DMS79 (cell line): ENCODE measurements at places on chromosomes 16 and 17.

DNA sequence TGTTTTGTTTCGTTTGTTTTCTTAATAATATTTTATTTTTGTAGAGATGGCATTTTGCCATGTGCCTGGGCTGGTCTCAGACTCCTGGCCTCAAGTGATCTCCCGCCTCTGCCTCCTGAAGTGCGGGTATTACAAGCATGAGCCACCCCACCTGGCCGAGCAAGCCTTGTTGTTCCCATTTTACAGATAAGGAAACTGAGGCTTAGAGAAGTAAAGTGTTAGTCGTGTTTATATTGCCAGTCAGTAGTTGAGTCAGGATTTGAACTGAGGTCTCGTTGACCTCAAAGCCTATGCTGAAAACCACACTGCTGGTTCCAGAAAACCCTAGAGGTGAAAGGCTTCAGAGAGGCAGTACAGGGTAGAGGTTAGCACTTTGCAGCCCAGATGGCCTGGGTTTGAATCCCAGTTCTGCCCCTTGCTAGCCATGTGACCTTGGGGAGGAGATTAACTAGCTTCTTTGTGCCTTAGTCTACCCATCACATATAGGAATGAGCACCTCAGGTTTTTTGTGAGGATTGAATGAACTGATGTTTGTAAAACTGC, 102.0 kb downstream of the ABCC6 start:
- no peak for DNase-seq

- no peak for DNase-seq
Measured at GRCh38 chr17:36749493-36749892, 148.1 kb downstream of the MRM1 start.

DNA sequence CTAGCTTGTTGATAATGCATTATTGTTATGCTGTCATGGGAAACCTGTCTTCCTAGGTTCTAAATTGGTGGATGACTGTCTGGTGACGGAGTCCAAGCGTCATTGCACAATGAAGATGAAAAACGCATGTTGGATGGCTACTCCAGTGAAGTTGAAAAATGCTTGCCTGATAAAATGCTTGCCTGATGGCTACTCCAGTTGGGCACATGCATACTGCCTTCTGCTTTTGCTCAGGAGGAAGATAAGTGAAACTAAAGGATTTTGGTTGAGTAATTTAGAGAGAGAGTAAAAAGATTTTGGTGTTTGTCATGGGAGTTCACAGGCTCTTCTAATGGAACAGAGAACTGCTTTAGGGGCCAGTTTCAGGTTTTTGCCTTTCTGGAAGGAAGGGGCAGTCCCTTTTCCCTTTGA, 118.6 kb downstream of the PRKCA start:
- no peak for DNase-seq

DNA sequence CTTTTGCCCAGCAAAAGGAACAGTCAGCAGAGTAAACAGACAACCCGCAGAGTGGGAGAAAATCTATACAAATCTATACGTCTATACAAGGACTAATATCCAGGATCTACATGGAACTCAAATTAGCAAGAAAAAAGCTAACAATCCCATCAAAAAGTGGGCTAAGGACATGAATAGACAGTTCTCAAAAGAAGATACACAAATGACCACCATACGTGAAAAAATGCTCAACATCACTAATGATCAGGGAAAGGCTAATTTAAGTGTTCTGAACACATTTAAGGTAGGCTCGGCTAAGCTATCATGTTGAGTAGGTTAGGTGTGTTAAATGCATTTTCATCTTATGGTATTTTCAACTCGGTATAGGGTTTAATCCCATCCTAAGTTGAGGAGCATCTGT, 598.0 kb downstream of the WWOX start:
- DNase-seq, result no peak

DNA sequence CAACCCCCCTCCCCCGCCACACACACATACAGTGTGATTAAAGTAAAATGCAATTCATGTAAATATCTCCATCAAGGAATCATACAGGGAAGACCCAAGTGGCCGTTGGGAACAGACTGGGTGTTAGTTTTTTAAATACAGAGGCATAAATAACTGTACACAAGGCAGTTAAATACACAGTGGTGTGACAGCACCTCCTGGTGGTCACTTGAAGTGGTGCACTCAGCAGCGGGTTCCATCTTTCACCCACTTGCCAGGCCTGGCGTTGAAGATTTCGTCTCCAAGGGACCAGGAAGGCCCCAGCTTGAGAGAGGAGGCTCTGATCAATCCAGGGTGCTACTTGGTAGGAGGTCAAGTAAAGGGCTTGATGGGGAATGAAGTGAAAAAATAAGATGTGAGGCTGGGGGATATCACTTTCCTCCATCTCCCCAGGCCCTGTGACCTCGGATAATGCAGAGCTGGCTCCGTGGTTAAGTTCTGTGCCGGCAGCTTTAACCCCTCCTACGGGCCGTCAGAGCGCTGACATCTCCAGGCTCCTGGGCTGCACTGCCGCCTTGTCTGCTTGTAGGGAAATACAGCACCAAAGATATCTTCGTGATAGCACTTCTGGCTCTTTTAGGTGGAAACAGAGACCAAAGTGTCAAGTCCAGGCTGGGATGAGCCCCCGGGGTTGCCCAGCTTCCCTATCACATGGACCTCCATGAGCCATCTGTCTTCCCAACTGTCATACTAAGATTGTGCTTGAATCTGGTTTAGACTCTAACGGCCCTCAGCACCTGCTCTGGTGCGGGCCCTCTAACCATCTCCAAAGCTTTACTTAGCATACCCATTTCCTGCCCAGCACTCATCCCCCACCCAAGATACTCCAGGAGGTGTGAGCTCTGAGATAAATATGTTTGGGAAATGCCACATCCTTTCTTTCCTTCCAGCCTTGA, 20.7 kb downstream of the LGALS9 start:
- DNase-seq, result no peak

GRCh38 chr17:39599004-39599664, 8.6 kb downstream of the NEUROD2 start:
- no peak for DNase-seq

DNA sequence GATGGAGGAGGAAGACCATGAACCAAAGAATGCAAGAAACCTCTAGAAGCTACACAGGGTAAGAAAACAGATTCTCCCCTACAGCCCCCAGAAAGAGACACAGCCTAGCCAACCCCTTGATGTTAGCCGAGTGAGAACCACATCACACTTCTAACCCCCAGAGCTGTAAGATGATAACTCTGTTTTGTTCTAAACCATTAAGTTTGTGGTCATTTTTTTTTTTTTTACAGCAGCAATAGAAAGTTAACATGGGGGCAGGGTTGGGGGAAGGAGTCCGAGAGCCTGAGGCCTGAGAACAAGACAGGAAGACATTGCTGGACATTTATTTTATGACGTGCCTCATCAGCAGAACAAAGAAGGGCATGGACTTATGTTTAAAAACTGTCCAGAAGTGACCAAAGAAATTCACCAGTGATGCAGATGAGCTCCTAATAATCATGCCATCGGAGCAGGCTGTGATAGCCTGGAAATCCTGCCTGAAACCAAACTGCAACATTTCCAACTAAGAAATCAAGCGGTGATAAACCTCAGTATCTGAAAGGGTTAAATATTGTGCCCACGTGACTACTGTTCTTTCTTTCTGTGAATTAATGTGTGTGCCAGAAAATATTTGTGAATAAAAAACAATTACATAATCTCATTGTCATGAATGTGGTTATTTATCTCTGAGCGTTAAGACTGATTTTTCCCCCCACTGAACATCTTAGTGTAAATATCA, 1.1 kb downstream of the ABCA9 start:
- no peak for DNase-seq

- DNase-seq, result peak; percentile 8
Measured at GRCh38 chr17:47210105-47210504, 957 bp downstream of the MYL4 start.

DNA sequence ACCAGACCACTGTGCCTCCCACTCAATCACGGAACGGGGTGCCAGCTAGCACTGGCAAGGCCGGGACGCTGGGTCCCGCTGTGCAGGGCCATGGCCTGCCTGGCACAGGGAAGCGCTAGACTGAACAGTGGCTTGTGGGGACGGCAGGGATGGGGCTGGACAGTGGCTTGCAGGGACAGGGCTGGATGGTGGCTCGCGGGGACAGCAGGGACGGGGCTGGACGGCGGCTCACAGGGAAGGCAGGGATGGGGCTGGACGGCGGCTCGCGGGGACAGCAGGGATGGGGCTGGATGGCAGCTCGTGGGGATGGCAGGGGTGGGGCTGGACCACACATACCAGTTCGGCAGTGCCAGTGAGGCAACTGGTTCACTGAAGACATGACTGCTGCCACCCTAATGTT, 32.6 kb downstream of the LMF1 start:
- no peak for DNase-seq

DNA sequence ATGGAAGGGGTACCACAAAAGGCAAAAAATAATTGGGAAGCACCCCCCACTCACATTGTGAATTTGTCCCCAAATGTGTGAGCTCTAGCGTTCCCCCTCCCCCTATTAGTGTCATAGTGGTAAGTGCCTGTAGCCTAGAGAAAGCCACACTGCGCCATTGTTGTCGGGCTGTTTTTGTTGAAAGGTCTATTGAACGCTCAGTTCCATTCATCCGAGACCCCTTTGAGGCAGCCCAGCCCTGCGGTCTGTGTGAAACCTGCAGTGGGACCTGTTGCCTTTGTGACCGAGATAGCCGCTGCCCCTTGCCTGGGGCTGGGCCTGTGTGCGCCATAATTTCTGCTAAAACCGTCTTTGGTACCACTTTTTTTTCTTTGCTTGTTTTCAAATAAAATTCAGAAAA, 3.0 kb downstream of the JPT2 start:
- DNase-seq, result no peak

DNA sequence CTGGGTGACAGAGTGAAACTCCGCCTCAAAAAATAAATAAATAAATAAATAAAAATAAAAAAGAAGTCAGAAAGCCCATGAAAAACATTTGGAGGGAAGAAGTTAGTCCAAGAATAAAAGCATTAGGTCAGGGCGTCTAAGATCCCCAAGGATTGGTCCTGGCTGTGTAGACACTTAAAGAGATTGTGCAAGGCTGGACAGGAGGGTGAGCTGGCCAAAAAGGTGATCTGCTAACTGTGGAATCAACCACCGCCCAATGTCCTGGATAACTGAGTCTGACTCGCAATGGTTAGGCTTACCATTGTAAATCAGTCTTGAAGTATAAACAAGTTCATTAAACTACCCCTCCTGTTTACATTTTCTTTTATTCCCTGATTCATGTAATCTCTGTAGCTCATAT, 8.8 kb upstream of the ABCA8 start:
- no peak for DNase-seq

- no peak for DNase-seq
Measured at GRCh38 chr17:74757931-74758847, 9.8 kb downstream of the NHERF1 start.

- DNase-seq, result no peak
Measured at GRCh38 chr16:3098459-3099394, at the start of gene ZSCAN10. Gene ZSCAN10 (minus strand): TSS chr16:3099294. CDS start chr16:3092937, 6,357 bp downstream.

DNA sequence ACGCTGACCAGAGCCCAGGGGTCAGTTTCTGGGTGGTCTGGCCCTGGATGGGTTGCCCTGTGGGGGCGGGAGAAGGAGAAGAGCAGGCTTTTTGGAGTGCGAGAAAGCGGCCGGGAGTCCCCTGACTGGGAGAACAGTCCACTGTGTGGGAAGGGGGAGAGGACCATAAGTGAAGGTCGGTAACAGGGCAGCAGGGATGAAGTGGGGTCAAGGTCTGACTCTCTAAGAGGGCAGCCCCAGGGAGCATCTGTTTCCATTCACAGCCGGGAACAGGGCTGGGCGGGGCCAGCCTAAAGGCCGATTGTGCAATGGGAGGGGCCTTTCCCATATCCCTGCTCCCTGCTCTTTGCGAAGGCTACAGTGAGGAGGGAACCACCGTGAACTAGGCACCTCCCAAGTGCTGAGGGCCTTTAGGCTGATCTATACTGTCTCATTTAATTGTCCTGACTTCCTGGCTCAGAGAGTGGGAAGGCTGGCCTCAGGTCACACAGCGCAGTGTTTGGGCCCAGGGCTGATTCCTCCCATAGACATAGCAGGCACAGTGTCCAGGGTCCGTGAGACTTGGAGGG, 10.4 kb upstream of the WFDC1 start:
- no peak for DNase-seq

- DNase-seq, result peak; percentile 98
Measured at GRCh38 chr17:7572588-7573323, 6.7 kb upstream of the CD68 start.

DNA sequence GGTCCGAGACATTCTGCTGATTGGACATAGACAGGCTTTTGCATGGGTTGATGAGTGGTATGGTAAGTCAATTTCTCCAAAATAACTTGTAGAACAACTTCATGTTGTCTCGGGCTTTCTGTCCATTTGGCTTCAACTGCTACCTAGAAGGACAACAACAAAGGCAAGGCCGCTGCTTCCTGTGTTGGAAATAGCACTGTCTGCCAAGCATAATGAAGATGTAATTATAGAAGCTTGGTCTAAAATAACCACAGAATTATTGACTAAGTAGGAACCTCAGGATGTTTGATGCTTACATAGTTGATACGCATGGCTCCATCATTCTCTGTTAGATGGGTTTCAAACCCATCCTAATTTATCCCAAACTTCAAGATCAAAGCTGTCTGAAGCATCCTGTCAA, 42.3 kb upstream of the NOL11 start:
- no peak for DNase-seq

- DNase-seq, result no peak
Measured at GRCh38 chr17:10927712-10928111, 89.8 kb upstream of the PIRT start.

GRCh38 chr17:74542166-74542565, 3.7 kb downstream of the CD300C start:
- no peak for DNase-seq

DNA sequence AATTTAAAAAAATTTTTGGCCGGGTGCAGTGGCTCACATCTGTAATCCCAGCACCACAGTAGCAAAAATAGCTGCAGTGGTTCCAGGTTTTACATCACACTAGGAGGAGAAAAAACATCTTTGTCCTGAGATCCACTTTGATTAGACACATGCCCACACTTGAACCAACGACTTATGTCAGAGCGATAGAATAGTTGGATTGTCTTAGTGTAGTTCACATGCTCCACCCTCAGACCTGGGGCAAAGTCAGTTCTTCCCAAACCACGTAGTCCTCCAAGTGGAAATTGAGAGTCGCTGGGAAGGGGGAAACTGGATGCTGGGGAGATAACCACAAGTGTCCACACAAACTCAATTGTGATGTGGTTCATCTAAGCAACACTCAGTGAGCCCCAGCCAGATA, 11.4 kb upstream of the ITGAM start:
- DNase-seq, result no peak

DNA sequence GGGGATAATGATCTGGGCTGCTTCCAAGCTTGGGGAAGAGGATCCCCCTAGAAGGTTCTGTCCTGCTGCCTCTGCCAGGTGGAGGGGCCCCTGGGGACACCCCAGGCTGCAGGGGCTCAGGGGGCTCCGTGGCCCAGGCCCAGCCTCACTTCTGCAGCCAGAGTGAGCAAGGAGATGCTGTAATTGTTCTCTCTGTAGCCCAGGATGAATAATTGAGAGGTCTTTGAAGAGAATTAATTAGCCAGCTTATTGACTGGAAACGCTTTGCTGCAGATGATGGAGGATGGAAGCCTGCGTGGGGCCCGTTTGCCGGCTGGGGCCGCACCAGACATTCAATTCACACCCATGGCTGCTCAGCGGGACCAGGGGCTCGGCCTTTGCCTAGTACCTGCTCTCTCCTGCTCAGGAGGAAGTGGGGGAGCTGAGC, 38.5 kb downstream of the TMEM235 start:
- DNase-seq, result no peak

GRCh38 chr17:83028851-83029250, 50.6 kb upstream of the METRNL start:
- no peak for DNase-seq
